Stimulated activated CD4-positive, alpha-beta T cell treated with anti-CD3 and anti-CD28 coated beads, Interleukin-12 subunit alpha, Interleukin-12 subunit beta, amount 100 ng/mL, for 24 hours (primary cell): ENCODE measurements at places on chromosomes 16 and 17.
A peak's percentile ranks its signal among the peaks of the same experiment; 100 is the strongest.

DNA sequence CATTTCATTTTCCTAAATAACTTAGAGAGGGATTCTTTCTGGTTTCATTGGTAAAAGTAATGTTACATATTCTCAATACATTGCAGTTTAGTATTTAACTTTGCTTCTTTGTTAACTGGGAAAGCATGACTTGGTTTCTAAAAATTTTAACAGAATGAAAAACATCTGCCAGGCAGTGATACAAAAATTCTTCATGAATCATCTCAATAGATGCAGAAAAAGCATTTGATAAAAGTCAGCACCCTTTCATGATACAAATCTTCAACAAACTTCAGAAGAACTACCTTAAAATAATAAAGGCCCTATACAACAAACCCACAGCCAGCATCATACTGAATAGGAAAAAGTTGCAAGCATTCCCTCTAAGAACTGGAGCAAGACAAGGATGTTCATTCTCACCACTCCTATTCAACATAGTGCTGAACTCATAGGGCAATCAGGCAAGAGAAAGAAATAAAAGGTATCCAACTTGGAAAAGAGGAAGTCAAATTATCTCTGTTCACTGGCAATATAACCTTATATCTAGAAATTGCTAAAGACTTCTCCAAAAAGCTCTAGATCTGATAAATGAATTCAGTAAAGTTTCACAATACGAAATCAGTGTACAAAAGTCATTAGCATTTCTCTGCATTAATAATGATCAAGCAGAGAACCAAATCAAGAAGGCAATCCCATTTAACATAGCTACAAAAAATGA is 50.4 kb downstream of the SLFN5 start:
- no peak for DNase-seq

GRCh38 chr17:55532670-55533069 is 21.4 kb upstream of the SMIM36 start:
- no peak for DNase-seq

GRCh38 chr17:15509095-15509494 is 41.7 kb upstream of the CDRT4 start:
- DNase-seq = no peak

DNA sequence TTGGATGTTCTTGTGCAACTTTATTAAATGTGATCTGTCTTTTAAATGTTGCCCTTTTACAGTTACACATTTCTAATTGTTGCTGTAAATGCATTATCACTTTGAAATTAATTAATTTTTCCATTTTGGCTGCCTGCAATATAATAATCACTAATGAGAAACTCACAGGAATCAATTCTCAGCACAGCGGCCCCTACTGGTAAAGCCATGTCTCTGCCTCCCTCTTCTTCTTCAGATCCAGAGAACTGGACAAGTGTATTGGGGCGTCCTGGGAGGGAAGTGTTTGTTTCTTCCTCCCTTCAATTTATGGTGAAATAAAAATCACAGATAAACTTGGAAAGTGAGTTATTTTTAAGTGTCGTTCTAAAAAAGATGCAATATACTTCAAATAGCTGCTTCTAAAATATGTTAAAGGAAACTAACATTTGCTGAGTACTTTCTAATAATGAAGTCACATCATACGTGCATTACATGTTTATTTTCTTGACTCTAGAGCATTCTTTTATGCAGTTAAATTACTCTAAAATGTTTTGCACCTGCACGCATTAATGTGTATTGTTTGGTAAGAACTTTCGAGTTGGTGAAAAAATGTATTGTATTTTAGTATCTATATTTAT is 338.0 kb downstream of the WWOX start:
- no peak for DNase-seq

DNA sequence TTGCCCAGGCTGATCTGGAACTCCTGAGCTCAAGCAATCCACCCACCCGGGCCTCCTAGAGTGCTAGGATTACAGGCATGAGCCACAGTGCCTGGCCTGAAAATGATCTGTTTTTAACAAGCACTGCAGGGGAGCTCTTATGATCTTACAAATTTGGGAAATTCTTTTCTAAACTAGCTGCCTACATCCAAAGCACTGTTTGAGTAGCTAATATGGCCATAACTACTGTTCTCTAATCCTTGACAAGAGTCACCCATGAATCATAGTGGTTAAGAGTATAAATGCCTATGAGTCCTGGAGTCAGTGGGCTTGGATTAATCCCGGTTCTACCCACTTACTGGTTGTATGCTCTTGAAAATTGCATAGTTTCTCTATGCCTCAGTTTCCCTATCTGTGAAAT is 1.4 kb upstream of the CPPED1 start:
- no peak for DNase-seq

DNA sequence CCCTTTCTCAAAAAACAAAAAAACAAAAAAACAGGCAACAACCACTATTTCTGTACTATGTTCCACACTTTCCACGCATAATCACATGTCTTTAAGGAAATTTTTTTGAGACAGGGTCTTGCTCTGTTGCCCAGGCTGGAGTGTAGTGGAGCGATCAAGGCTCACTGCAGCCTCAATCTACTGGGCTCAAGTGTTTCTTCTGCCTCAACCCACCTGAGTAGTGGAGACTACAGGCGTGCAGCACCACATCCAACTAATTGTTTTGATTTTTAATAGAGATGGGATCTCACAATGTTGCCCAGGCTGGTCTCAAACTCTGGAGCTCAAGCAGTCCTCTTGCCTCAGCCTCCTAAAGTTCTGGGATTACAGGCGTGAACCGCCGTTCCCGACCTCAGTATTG is 52.6 kb upstream of the BPTF start:
- no peak for DNase-seq

- DNase-seq = no peak
Measured at GRCh38 chr17:4897785-4898184, 1.6 kb upstream of the C17orf107 start.

GRCh38 chr16:89155851-89156739 is 15.5 kb upstream of the CDH15 start:
- DNase-seq = no peak

GRCh38 chr17:66775271-66775670 is 59.6 kb upstream of the CACNG5 start:
- DNase-seq = no peak

GRCh38 chr16:67555795-67556212 is 6.5 kb upstream of the CTCF start:
- DNase-seq = no peak

- DNase-seq = no peak
Measured at GRCh38 chr17:63356337-63356757, 89.8 kb downstream of the CYB561 start.

GRCh38 chr17:20009052-20009301 is 182 bp upstream of the SPECC1 start:
- DNase-seq = peak; percentile 82

DNA sequence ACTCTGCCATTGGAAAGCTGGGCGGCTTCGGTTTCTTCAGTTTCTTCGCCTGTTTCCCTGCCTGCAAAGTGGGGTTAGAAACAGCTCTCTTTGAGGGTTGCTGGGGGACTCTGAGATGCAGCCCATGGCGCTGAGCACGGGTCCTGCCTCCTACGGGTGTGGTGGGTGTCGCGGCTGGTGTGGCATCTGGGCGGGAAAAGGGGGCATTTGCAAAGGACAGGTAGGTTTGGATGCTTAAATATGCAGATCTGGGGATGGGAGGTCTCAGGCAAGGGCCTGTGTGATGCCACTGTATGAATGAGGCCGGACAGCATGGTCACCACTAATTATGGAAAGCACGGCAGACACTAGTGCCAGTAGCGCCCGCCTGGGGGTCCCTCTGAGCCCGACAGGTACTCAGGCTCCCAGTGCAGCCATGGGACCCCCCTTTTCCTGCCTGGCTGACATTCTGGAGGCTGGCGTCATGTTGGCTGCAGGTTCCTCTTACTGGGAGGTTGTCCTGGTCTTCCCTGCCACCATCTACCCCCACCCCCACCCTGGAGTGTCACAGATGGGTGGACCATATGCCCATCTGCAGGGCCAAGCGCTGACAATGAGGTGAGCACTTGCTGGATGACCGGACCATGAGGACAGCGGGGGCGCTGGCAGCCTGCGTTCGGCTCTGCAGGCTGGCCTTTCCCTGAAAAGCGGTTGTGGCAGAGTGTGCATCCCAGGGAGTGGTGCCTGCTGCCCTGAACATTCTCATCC is 237.7 kb downstream of the SEC14L1 start:
- no peak for DNase-seq

GRCh38 chr16:53207810-53208752 is 153.3 kb downstream of the CHD9 start:
- no peak for DNase-seq
